ENCODE measurements at places on chromosomes 7 and 10.

DNA sequence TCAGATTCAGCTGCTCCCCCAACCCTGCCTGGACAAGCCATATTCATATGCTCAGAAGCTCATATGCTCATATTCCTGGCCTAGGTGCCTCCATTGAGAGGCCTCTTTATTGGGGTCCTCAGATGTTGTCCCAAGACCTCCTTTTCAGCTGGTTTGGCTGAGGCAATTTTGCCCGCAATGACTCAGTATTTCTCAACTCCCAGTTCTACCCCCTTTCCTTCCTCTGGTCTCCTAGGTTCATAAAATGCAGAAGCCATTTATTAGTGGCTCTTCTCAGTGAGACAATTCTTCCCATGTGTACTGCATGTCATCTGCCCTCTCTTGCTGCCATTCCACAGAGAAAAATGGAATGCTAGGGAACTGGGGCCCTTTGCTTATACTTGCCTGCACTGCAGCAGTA, 110.7 kb downstream of the INHBA start:
- DNase-seq: no peak

DNA sequence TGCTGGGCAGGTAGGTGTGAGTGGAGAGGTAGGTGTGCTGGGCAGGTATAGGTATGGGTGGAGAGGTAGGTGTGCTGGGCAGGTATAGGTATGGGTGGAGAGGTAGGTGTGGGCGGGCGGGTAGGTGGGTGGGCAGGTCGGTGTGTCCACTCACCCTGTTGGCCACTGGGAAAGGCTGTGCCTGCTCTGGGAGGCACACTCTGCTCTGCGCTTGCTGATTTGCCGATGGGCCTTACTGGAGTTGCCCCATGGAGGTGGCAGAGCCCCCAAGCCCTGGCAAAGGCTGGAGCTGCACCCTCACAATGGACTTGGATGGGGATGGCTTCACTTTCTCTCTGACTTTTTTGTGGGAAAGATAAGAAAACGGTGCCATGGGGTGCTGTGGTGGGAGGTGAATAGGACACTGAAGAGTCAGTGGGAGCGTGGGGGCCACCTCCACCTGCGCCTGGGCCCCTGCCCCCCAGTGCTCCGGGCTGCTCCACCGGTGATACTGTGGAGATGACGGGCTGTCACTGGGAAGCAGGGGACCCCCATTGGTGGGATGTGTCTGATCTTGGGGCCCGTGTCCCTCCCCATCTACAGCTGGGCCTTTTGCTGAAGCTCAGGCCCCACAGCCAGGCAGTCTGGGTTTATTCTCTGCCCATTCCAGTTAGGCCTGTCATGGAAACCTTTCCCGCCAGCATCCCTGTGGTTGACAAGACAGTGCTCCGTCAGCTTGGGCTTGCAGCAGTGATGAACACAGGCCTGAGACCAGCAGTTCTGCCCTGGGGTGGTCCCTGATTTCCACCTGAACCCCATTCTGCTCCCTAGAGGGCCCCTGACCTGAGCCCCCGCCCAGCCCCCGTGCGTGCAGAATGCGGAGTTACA, 75.0 kb downstream of the NKX6-2 start:
- DNase-seq: no peak

- no peak for DNase-seq
Measured at GRCh38 chr10:79397051-79397450, 48.4 kb downstream of the ZCCHC24 start.

DNA sequence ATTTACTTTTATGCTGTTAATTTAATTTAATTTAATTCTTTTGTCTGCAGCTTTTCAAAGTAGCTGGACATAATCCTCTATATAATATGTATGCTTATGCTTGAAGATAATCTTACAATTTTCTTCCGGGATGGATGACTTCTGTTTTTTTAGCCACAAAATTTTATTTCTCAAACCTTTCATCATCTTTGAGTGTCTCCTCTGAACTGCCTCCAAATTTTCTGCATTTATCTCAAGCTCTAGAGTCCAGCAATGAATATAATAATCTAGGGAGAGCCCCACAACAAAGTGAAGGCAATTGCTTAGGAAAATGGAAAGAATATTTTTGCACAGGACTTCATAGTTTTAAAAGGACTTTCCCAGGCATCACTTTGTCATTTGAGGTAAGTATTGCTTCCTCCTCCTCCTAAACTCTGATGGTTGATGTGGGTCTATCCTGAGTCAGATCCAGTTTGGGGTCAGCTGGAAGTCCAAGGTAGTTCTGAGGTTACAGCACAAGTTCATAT, 53.7 kb upstream of the FAM3C start:
- no peak for DNase-seq

DNA sequence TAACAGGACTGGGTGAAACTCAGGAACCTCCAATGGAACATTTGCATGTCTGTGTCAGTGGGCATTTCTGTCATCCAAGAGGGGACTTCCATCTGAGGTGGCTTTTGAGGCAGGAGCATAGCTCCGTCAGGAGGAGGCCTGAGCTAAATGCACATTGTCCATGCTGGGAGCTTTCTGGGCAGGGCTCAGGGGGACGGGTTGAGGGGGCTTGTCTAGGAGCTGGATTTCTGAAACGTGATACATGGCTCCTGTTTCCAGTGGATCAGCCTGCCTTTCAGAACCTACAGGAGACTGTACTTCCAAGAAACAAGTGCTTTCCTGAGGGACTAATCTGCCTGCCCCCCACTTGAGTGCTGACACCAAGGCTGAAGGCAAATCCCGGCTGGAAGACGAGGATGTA, 40.5 kb upstream of the GDF10 start:
- DNase-seq: no peak
